GM20000 (cell line): ENCODE measurements at places on chromosomes 7 and 10.
A peak's percentile ranks its signal among the peaks of the same experiment; 100 is the strongest.

DNA sequence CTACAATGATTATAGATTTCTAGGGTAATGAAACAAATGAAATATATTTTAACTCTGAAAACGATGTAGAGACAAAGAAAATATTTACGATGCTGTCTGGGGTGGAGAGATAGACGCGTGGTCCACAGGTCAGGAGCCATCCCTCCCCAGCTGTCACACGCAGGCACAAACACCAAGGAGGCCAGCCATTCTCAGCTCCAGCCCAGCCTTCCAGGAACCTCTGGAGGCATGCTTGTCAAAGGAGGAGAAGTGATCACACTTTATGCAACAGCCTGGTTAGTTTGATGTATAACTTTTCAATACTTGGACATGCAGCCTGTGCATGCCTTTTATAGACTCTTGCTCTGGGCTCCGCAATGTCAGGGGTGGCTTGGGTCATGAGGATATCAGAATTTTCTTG lies 391.5 kb upstream of the MGMT start:
- DNase-seq: no peak

DNA sequence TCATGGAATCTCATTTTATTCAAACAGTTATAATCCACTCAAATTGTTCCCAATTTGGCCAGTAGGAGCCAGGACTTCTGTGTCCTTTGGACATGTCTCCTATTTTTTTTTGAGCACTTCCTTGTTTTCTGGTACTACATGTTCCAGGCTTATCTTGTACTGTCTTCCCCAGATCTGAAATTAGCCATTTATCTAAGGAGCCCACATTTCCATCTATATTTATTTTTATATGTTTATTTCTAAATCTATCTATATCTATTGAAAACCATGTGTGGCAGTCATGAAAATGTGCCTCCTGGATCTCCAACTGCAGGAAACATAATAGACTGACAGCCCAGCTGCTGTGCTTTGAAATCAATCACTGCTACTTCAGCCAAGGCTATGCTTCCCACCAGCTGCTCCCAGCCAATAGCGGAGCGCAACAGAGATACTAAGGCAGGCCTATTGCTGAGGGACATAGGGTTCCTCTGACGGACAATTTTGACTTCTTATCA lies 147.1 kb downstream of the LRRC4 start:
- DNase-seq: no peak

GRCh38 chr7:70177166-70177565 lies 578.9 kb downstream of the AUTS2 start:
- no peak for DNase-seq

DNA sequence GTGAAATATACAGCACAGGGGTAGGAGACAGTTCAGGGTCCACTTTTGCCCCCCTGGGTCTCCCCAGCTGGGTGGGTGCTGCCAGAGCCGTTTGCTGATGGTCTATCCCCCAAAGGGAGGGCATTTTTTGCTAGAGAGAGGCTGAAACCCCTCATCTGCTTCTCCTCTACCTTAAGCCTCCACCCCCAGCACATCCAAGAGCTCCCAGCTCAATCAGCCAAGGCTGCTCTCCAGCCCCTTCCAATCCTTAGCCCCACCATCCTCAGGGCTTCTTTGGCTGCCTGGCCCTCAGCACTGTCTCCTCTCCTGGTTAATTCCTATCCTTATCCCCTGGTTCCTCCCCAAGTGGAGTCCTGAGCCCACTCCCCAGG lies 153.1 kb downstream of the AOAH start:
- no peak for DNase-seq

GRCh38 chr7:154927624-154928125 lies 75.2 kb downstream of the PAXIP1 start:
- peak; percentile 68 for DNase-seq

- no peak for DNase-seq
Measured at GRCh38 chr7:68629-69028, 123.7 kb upstream of the FAM20C start.

GRCh38 chr10:3782146-3782450 lies 2.9 kb downstream of the KLF6 start:
- DNase-seq: peak; percentile 72

DNA sequence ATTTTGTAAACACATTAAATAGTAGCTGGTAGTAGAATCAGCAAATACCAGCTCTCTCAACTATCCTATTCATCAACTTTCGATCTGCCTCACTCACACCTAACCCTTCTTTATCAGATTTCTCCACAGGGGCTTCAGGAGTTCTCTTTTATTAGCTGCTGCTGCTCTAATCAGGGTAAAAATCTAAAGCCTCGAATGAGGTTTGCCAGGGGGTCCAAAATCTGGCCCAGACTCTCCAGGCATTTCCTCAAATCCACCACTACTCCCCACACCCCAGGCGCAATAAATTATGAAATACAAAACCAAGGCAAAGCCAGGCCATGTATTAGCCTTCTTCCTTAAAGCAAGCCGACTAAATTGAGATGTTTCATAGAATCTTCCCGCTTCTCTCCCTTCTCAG lies 2.3 kb downstream of the RNF216 start:
- DNase-seq: no peak

- peak; percentile 67 for DNase-seq
Measured at GRCh38 chr7:100208911-100209408, 10.8 kb upstream of the PVRIG start.

DNA sequence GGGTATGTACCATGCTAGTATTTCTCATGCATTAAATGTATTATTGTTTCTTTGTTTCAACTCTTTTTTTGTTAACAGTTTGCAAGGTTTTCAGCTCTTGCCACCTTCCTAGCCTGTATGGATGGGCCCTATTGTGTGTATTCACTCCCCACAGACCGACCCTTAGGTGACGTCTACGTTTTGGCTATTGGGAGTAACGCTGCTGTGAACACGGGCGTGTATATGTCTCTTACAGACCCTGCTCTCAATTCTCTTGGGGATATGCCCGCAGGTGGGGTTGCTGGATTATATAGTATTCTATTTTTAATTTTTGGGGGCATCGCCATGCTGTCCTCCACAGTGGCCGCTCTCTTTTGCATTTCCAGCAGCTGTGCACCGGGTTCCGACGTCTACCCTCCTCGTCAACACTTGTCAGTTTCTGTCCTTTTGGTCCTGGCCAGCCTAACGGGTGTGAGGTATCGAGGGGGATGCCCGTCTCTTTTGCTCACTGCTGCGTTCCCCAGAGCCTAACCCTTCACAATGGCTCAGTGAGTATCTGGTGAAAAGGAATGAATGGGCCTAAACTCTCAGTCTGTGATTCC lies 64.1 kb upstream of the GNA12 start:
- no peak for DNase-seq

DNA sequence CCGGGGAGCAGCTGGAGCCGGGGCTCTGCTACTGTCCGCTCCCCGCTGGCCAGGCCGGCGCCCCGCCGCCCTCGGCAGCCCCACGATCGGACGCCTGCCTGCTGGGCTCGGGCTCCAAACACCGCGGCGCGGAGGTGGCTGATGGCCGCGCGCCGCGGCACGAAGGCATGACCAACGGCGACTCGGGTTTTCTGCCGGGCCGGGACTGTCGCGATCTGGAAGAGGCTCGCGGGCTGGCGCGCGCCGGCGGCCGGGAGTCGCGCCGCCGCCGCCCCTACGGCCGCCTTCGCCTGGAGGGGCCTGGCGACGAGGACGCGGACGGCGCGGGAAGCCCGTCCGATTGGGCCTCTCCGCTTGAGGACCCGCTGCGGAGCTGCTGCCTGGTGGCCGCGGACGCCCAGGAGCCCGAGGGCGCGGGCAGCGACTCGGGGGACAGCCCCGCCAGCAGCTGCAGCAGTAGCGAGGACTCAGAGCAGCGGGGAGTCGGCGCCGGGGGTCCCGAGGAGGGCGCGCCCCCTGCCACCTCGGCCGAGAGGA lies 570 bp downstream of the TBC1D12 start:
- peak; percentile 79 for DNase-seq

- DNase-seq: no peak
Measured at GRCh38 chr10:3781468-3782145, 3.4 kb downstream of the KLF6 start.

DNA sequence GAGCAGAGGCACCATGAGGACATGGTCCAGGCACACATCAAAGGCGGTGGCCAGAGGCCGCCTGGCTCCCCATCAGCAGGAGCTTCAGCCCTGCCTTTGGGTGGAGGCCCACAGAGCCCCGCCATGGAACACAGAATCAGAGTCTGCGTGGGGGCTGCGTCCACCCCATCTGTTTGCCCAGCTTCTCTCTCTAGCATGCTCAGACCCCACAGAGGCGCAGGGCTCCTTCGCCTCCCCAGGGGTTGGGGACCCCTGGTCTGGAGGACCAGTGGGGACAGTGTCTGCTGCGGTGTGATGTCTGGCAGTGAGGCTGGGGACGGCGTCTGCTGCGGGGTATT lies 321.9 kb downstream of the PTPRN2 start:
- DNase-seq: no peak

DNA sequence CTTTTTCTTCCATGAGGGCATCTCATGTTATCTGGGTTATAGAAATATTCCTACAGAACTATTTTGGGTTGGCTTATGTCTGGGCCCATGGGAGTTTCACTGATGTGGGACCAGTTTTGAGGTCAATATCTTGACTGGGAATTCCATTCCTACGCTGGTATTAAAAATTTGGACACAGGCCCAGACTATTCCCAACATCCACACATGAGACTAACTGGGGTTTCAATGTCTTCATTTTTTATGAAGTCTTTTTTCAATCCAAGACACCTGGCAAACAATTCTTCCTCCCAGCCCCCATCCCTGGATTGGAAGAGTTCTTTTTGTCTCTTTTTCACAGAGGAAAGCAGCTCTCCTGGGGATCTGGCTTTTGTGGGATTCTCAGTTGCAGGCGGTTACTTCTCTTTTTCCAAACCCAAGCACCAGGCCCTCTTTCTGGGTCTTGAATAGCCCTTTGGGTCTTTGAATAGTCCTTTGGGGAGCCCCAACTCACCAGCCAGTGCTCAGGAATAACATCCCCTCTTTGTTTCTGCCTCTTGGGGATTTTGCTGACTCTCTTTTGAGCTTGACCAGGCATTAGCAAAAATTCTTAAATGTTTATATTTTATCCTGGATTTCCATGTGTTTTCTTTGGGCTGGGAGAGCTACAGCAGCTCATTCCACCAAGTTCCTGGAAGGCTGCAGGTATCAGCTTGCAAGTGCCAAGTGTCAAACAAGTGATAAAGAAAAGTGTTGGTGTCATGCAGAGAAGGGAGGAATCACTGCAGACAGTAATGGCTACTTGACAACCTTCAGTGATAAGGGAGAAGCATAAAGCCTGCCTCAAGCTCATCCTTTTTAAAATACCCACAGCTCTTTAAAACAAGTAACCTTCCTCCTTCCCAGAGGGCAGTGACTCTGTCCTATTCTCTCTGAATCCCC lies 234.3 kb downstream of the ADAM12 start:
- no peak for DNase-seq

GRCh38 chr7:151060416-151061212 lies 1.2 kb downstream of the SLC4A2 start:
- peak; percentile 56 for DNase-seq

- no peak for DNase-seq
Measured at GRCh38 chr7:78450706-78451105, 652.1 kb downstream of the PHTF2 start.

DNA sequence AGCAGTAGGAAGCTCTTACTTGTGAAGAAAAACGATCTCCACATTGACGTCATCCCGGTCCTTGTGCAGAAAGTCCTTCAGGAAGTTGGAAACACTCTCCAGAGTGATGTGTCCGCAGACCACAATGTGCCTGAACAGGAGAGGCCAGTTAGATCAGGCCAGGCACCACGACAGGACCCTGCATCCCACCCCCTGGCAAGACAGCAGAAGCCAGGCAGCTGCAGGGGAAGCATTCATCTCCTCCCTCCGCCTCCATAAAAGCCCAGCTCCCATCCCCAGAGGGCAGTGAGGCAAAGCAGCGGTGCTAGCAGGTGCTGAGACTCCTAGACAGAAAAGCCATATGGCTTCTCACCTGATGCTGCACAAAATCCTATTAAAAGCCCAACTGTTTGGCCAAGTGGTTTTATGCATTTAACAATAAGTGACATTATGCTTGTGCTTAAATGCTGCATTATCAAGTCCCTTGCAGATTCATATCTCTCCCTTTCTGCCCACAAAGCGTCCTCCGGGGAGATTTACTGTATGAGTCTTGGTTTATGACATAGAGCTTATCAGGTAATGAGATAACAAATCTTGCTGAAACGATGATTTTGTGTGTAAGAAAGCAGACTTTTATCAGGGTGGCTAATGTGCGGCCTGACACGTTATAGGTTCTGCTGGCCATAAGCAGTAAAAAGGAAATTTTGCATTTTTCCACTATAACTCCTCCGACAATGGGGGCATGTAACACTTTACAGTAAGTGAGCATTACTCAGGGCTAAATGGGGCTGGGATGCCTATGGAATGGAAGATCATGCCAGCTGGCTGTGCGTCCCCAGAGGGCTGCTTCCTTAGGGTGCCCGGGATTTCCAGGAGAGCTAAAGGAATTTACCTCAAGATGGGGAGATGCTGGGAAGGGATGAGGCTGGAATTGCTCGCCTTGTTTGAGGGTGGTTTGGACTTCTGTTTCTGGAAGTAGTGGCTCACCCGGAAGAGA lies 546.9 kb downstream of the KCNMA1 start:
- no peak for DNase-seq

GRCh38 chr7:131104596-131105293 lies 222.9 kb upstream of the MKLN1 start:
- DNase-seq: no peak

GRCh38 chr10:121217331-121217730 lies 366.2 kb downstream of the WDR11 start:
- no peak for DNase-seq

DNA sequence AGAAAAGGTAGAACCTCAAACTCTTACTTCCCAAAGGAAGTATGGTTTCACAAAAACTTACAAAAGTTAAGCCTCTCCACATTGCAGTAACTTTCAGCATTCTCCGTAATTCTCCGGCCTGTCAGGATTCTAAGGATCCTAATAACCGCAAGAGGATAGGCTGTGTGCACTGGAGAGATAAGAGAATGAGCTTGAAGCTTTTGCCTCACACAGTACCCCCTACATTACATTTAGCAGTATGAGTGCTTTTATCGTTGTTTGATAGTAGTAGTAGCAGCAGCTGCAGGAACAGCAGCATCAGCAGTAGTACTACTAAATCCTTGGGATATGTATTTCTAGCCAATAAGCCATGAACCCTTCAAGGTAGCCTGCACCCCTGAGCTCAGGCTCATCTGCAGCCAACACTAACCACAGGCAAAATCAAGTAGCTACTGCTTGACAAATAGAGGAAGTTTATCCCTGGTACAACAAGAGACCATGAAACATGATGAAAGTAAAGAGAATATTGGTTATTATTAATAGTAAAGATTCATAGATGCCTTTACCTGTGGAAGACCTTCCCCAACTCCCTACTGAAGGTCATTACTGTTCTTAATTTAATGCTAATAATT lies 222.6 kb upstream of the CNTNAP2 start:
- DNase-seq: no peak
